Cerebellum (tissue), 4 donors: ENCODE measurements at places on chromosomes 3 and 15. TPM values are rescaled to one million over a fixed set of nuclear protein-coding genes. Genes with fewer than 3 reads are reported as not detected.
A peak's percentile ranks its signal among the peaks of the same experiment; 100 is the strongest.

GRCh38 chr3:149610351-149611105 is 47.3 kb downstream of the WWTR1 start:
- DNase-seq: peak; percentile 52

DNA sequence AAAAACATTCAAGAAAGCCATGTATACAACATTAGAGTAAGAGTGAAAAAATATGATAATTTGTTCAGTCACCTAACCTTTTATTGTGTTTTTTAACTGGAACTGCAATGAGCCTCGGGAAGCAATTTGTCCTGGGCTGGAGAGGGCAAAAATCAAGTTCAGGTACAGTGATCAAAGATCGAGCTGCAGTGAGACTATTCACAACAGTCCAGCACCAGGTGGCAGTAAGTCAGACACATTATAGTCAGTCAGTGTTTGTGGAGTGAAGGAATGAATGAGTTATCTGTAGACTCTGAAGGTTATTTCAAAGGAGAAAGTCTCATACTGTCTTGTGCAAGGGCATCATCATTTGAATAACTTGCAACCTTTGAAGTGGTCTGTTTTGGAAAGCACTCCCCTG is 116.6 kb downstream of the CHDH start:
- no peak for DNase-seq

The COMMD4 gene
- total RNA-seq: 11.7 TPM

The ITIH4 gene
- 8.0 TPM for total RNA-seq

The WDR72 gene
- total RNA-seq: 0.54 TPM

- no peak for DNase-seq
Observed at GRCh38 chr3:196072313-196072712, 9.6 kb downstream of the TFRC start.

DNA sequence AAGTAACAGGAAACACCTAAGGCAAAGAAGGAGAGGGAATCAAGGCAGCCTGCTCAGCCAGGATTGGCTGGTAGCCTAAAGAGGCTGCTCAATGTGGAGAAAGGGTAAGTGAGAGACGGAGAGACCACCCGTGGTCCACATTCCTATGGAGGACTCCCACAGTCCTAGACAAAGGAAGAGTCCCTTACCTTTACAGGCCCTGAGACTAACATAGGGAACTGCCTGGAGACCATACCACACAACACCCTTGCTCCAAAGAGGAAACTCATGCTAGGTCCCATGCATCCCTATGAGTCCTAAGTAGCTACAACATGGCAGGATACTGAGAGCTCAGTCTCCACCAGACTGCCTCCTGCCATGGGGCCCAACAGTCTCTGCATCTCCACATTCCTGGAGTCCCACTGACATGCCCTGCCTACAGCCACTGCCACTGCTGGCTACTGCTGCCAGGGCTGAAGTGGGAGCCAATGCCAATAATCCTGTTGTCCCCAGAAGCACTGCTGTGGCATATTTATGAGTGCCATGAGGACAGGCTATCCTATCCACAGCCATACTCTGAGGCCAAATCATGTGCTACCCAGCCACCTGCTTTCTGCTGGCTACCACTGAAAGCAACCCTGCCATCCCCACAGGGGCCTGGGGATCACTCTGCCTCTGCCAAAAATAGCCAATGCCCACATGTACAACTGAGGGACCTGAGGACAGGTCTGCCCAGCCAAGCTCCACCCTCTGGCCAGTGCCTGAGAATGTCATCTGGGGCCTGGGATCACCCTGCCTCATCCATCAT is 45.0 kb downstream of the COPS2 start:
- no peak for DNase-seq

The PCSK6 gene
- 23.0 TPM for total RNA-seq

- DNase-seq: no peak
Observed at GRCh38 chr15:97420130-97420529, 540.4 kb upstream of the ARRDC4 start.

The ERICH6 gene
- total RNA-seq: 0.27 TPM

The SUCLG2 gene
- 13.1 TPM for total RNA-seq

DNA sequence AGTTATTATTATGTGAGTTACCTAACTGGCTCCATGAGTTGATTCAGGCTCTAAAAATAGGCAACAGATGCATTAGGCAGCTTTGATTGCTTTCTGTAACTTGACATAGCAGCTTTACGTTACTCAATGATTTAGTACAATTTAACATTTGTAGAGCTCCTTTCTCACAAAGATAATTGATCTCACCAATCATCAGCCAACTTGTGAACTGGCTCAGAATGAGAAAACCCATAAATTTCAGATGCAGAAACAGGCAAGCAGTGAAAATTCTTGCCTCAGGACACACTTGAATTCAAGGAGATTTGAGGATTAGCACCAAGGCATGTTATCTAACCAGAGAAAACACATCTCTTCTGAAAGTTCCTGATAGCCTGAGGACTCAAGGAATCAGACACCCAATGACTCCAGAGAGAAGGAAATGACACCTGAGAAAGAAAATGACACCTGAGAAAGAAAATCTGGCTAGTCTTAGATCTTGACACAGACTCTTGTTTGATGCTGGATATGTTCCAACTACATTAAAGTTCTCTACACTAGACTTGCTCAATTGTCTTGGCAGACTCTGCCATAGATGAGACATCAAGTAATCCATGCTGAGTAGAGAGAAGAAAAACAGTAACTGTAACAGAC is 315.1 kb upstream of the CBLB start:
- DNase-seq: no peak

The IGSF10 gene
- total RNA-seq: 3.9 TPM

The MITF gene
- total RNA-seq: 2.0 TPM
